Astrocyte of the cerebellum (primary cell): ENCODE measurements at places on chromosomes 5 and 9.

GRCh38 chr5:176809544-176810080 lies 747 bp upstream of the UNC5A start:
- DNase-seq, result no peak

GRCh38 chr9:97038611-97039513 lies at the start of gene CTSV:
Gene CTSV (minus strand): TSS chr9:97039142. CDS start chr9:97038043, 1,099 bp downstream.
- peak; percentile 59 for DNase-seq

DNA sequence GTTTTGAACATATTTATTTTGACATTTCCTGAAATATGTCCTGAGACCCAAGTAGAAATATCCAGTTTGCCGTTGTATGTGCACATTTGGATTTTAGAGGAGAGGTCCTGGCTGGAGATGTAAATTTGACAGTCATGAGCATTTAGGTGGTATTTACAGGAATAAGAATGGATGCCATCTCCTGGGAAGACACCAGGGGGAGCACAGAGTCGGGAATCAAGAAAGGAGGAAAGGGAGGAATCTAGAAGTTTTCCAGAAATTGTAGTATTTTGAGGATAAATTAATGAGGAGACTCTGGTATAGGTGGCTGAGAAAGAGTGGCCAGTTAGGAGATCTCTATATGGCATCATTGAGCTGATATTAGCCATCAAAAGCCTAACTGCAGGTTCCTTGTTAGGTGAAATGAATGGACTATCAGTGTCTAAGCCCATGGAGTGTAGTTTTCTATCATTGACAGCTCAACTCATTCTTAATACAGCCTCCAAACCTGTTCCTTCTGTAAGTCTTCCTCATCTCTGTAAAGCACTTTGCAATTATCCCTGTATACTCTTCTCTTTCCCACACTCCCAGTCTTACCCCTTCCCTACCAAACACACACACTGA lies 7.2 kb downstream of the GAPT start:
- peak; percentile 18 for DNase-seq

DNA sequence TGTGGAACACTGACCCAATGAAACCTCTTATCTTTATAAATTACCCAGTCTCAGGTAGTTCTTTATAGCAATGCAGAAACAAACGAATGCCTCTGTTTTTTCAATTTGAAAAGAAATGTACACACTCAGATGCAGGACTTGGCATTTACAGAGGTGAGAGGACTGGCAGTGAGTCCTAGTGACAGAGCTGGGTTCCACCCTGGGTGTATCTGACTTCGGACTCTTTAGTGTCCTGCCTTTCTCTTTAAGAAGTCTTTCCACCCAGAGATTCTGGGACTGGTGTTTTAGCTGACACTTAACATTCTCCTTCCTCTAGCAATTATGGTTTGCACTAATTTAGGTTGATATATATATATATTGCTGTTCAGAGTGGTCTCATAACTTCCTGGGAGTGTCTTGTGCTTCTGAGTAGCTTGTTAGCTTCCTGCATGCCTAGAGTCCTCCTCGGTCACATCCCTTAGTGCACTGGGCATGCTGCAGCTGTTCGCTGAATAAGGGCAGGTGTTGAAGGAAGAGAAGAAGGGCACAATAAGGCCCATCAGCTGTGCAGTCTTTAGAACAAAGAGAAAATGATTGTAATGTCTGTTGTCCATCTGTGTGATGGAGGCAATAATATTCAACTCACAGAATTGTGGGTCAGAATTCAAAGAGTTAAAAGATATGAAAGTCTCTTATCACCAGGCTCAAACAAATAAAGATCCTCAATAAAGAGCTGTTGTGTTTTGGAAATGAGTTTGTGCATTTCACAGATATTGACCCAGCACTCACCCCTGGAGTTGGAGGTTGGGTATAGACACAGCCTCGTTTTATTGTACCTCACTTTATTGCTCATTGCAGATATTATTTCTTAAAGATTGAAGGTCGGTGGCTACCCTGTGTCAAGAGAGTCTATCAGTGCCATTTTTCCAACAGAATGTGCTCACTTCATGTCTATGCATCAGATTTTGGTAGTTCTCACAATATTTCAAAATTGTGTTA lies 187.1 kb downstream of the TRIM32 start:
- no peak for DNase-seq

- no peak for DNase-seq
These were observed 93.6 kb upstream of the RANBP3L start for GRCh38 chr5:36395260-36395659.

DNA sequence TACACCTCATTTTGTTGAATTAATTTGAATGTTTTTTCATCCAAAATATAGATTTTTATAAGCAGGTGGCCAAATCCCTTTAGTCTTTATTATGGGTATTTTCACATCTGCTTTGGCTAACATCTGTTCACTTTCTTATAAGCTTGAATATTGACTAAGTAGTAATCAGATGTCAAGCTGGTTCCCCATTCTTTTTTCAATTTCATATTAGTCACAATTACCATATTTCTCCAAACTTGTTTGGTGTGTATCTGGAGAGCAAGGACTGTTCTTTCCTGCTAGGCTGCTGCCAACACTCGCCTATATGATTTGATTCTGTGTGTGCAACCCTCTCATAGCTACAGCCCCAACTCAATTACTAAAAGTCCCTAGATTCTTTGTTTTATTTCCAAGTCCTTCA lies 608.5 kb downstream of the PSAT1 start:
- DNase-seq, result no peak

DNA sequence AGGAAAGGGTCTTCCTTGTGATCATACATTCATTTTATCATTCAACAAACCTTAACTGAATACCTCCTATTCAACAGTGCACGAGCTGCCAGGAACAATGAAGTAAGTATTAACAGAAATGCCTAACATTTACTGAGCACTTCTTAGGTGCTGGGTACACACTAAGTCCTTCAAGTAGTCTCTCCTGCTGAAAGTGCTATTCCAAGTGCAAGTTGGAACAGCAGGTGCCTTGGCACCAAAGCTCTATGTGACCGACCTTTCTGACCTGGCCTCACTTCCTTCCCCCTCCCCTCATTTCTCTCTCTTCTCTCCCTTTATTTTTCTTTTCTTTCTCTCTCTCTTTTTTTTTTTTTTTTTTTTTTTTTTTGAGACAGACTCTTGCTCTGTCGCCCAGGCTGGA lies 94.5 kb downstream of the GRIA1 start:
- DNase-seq, result no peak

DNA sequence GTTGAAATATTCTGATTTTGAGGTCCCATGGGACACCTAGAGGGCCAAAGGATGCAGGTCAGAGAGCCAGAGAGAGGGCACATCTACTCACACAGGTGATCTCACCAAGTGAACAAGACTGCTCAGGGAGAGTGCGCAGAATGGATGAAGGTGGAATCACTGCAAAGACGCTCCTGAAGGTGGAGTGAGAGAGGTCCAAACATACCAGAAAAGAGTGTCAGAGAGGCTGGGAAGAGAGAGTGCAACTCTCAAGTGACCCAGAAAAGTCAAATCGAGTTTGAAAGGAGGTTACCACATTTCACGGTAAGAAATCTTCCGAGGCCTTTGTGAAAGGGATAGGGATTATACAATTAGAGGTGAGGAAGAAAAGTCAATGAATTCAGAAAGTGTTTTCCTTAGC lies 173.4 kb downstream of the EPB41L4A start:
- DNase-seq, result no peak

DNA sequence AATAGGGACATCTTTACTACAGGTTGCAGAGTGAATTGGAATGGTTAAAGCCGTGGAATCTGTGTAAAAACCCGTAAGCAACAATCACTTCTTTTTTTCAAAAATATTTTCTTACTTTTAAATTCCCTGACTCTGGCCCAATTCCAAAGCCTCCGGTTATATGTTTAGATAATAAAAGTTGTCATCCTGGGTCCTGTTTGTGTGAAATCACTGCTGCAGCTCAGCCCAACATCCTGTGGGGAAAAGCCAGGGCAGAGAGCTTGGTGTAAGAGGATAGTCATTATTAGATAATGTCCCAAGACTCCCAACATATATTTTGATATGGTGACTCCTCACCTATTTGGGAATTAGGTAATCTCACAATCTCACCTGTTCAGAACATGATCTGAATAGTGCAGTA lies 586.0 kb upstream of the BRINP1 start:
- no peak for DNase-seq

GRCh38 chr5:72121780-72122445 lies 14.6 kb downstream of the MAP1B start:
- DNase-seq, result no peak

DNA sequence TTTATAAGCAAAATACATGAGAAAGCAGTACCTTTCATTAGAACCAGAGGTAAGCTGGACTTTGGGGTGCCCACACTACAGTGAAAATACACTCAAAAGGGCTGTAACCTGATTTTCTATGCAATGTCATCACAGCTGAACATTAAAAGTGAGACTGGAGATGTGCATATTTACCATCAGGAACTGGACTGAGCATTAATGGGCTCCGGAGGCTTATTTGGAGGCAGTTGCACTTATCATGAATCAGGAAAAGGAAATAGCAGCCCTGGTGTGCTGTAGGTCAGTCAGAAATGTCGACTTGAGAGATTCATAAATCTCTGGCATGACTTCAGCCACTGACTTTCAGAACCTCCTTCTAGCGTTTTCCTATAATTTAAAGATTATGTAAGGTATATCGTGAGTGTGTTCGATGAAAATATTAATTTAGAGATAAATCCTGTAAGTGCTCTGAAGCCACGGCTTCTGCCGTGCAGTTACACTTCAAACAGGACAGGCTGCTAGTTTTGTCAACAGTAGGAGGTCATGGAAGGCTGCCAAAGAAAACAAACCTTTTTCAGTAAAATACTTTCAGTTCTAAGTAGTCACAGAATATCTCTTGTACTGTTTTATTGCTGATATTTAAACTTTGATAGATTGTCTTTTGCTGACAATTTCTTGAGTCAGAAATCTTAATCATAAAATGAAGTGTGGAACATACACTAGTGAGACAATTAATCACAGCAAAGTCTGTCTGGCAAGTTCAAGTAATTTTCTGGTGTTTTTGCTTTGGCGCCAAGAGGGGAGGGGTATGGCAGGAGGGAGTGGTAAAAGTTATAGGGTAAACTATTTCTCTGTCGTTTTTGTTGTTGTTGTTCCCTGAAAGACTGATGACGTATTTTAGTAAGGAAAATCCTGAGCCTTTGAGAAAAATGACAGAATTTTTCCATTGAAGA lies 939.7 kb downstream of the NR2F1-AS1 start:
- peak; percentile 77 for DNase-seq

GRCh38 chr9:36759141-36759540 lies 186.4 kb downstream of the MELK start:
- no peak for DNase-seq

DNA sequence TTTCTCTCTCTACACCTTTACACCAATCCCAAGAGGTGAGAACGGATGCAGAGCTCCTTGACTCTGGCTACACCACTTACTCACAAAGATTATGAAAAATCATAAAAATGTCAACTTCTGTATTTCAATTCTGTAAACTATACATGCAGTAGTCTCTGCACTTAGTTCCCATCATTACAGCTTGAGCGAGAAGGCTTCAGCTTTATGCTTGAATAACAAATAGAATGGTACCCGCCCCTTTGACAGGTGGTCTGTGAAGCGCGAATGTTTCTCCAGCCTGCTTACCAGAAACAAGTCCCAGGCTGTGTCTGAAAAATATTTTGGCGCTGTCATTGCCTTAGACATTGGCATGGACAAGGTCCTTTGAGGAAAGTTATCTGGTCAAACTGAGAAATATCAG lies 562.4 kb upstream of the CLINT1 start:
- no peak for DNase-seq

- no peak for DNase-seq
These were observed 174.9 kb downstream of the ROR2 start for GRCh38 chr9:91775011-91775707.

DNA sequence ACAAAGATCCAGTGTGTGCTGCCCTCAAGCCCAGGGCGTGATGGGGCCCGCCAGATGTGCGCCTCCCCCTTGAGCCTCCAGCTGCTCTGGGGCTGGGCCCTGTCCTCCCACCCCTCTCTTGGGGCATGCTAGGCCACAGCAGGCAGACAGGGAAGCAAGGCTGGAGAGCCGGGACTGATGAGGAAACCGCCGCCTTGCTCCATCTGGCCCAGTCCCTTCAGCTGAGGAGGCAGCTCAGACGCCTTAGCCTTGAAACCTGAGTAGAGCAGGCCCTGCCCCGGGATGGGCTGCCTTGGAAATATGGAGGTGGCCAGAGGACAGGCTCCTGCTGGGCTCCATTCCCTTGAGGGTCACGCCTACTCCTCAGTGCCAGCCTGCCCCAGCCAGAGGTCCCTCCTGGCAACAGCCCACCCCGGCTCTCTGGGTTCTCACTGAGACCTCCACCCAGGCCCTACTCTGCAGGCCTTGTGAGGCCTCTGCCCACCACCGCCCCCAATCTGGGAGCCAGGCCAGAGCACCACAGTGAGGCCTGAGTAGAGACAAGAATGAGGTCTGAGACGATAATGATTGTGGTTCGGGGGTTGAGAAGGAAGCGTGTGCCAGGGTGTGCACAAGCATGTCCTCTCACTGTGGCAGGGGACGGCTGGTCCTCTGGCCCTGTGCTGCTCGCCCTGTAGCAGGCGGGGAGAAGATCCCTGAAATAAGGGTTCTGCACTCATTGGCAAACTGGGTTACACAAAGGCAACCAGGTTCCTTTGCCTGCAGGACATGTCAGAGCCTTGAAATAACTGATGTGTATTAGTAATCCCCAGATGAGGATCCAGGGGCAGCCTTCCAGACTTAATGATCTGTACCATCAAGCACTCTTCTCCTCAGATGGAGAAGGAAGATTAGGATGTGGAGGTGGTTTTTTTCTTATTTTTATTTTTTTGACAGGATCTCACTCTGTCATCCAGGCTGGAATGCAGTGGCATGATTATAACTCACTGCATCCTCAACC lies 30.9 kb downstream of the CXXC5 start:
- no peak for DNase-seq

- no peak for DNase-seq
These were observed 6.1 kb downstream of the ANXA2R start for GRCh38 chr5:43033841-43034590.

DNA sequence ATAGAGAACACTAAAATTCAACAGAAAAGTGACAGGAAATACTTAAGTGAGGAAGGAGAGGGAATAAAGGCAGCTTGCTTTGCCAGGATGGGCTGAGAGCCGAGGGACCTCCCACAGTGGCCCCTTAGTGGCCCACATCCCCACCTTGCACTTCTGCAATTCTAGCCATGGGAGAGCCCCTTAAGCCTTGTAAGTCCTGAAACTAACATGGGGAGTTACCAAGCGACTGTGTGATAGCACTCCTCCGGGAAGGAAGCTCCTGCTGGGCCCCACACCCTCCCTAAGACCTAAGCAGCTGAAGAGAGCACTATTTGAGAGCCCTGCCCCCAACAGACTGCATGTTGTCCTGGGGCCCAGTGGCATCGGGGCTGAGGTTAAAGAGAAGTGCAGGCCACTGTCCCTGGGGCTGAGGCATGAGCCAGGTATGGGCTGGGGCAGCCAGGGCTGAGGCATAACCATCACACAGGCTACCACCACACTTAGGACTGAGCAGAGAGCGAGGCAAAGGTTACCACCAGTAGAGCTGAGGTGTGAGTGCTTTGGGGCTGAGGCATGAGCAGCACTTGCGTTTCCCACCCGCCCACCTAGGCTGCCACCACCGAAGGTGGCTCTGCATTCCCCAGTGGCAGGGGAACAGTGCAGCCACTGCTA lies 301.8 kb upstream of the TRPC7 start:
- no peak for DNase-seq

- no peak for DNase-seq
These were observed 529.1 kb upstream of the SEMA6A start for GRCh38 chr5:117103703-117104102.

- no peak for DNase-seq
These were observed 17.0 kb downstream of the PTBP3 start for GRCh38 chr9:112316258-112316943.
